ENCODE measurements at places on chromosomes 11 and 22.

- DNase-seq = no peak
Measured at GRCh38 chr11:92595052-92595451, 370.4 kb downstream of the FAT3 start.

DNA sequence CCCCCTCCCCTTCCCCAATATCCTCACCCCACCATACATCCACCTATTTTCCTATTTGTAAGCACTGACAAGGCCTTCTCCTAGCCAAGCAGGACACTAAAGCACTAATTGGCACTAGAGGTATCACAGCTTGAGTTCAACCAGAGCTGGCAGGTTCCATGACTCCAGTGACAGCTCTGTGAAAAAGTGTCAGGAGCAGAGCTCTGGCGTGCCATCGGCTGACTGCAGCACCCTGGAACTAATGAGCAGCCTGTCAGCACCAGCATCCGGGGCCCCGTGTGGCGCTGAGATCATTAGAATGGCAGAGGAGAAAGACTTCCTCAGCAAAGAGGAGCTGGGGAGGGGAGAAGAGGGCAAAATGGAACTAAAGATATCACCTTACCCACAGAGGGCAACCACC, 847.4 kb downstream of the NTM start:
- no peak for DNase-seq

DNA sequence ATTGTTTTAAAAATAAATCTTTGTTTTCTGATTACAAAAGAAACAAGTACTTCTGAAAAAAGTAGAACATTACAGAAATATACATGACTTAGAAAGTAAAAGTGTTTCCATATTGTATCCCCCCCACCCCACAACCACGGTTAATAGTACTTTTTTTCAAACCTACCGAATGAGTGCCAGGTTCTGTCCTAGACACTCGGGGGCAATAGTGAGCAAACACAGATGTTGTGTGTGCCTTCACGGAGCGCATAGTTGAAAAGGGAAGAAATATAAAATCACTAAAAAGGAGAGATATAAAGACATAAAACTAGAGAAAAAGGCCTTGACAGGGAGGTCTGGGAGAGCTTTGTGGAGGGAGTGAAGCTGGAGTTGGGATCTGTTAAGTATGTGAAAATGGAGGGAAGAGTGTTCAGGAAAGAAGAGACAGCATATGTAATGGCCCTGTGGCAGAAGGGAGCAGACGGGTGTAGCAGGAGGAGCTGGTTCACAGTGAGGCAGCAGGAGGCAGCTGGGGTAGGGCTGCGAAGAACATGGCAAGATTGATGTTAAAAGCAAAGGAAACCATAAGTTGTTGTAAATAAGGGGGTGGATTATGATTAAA, 42.1 kb upstream of the ALX4 start:
- no peak for DNase-seq

GRCh38 chr11:119433358-119433725, 10.4 kb upstream of the THY1 start:
- DNase-seq = peak; percentile 51

DNA sequence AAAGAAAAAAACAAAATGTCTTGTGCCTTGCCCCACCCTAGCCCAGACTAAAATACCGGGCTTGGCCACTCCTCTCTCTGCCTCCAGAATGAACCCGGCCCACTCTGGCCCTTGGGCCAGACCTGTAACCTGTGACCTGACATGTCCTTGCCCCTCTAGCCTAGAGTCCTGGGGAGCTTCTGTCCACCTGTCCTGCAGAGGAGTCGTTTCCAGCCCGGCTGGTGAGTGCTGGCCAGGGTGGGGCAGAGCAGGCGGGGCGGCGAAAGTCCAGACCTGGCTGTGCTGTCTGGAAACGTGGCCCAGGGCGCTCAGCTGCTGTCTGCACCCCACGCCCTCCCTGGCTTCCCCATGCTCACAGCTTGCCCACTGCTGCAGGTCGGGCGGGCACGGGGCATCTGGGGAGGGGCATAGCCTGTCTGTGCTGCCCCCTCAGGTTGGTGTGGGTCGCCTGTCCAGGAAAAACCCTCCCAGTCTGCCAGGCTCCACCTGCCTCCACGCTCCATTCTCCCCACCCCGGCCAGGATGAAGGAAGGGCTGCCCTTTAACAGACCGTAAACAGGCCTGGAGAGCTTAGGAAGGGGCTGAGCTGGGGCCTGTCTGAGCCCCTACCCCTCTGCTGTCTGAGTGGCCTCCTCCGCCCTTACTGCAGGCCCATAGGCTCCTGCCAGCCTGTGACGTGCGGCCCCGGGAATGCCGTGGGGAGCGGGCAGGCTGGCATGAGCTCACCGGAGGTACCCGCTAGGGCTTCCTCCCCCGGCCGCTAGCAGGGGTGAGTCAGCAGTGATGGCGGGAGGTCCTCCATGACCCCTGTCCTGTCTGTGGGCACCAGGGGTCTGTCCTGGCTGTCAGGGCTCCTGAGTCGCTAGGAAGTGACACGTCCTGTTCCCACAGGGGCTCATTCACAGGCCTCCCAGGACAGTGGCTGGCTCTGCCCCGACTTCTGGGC, 1.9 kb downstream of the CD151 start:
- peak; percentile 97 for DNase-seq

- peak; percentile 78 for DNase-seq
Measured at GRCh38 chr11:100827934-100828661, 141.0 kb downstream of the ARHGAP42 start.

GRCh38 chr22:27378311-27378800, 423.2 kb downstream of the MN1 start:
- no peak for DNase-seq

- DNase-seq = no peak
Measured at GRCh38 chr22:39405346-39406085, 5.9 kb downstream of the TAB1 start.

GRCh38 chr22:37195921-37196320, 7.9 kb upstream of the C1QTNF6 start:
- no peak for DNase-seq

GRCh38 chr11:100639140-100639539, 47.9 kb upstream of the ARHGAP42 start:
- DNase-seq = peak; percentile 15

DNA sequence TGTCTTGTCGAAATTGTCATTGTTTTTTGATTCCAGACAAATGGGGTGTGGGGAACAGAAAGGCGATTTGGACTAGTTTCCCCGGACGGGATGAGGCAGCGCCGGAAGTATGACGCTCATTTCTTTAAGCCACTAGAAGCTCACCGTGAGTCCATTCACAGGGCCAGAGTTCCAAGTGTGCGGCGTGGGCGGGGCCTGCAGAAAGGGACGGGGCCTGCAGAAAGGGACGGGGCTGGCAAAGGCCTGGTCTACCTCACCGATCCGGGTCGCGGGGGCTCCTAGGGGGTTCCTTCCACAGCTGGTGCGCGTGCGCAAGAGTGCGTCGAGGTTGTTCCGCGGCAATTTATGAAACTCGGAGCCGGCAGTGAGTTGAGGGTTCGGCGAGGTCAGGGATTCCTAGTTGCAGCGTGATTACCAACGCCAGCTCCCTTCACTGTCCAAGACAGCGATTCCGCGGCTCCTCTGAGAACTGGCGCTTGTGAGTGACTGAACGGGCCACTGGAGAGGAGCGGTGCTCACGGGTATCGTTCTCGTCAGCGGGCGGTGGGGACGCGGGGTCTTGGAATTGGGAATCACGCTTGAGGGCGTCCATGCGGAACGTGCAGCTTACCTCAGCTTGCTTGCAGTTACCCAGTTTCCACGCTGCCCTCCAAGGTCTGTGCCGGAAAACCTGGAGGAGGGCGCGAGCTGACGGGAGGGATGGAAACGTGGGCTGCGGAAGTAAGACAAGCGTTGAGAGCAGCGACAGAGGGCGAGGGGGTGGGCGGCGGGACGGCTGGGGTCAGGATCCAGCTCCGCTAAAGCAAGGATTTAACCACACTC, at the start of gene ZNF215:
Gene ZNF215 (plus strand): TSS at position 219 of the 822 bp plus-strand sequence. CDS start 5,847 bp downstream, outside the sequence.
- peak; percentile 75 for DNase-seq

- no peak for DNase-seq
Measured at GRCh38 chr22:40975366-40975765, 24.2 kb downstream of the RBX1 start.

DNA sequence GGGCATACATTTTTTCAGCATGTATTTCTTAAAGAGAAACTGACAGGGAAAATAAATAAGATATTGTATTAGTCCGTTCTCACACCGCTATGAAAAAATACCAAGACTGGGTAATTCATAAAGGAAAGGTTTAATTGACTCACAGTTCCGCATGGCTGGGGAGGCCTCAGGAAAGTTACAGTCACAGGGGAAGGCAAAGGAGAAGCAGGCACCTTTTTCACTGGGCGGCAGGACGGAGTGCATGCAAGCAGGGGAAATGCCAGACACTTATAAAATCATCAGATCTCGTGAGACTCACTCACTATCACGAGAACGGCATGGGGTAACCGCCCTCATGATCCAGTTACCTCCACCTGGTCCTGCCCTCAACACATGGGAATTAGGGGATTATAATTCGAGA, 44.2 kb downstream of the PPFIA1 start:
- no peak for DNase-seq

DNA sequence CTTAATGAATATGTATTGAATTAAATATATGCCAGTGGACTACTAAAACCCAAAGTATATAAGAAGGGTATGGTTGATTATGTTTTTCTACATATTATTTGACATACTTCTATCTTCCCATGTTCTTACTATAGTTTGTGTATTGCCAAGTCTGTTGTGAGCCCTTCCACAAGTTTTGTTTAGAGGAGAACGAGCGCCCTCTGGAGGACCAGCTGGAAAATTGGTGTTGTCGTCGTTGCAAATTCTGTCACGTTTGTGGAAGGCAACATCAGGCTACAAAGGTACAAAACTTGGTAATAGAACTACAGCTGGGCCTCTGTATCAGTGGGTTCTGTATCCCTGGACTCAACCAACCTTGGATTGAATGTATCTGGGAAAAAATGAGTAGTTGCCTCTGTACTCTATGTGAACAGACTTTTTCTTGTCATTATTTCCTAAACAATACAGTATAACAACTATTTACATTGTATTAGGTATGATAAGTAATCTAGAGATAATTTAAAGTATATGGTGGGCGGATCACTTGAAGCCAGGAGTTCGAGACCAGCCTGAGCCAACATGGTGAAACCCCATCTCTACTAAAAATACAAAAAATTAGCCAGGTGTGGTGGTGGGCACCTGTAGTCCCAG, 38.7 kb upstream of the TTC36 start:
- DNase-seq = peak; percentile 84

DNA sequence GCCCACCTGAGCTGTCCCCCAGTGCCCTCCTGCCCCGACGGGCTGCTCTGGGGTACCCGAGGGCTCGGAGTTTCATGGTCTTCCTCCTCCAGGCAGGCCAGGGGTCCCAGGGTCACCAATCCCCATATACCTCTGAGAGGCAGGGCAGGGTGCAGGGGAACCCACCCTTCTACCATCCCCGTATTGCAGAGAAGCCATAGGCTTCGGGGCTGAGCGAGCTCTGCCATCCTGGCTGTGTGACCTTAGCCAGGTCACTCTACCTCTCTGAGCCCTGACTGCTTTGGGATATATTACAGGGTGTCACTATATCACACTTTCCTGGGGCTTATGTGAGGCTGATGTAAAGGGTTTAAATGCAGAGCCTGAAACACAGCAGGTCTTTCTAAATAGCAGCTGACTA, 57.4 kb downstream of the NAT10 start:
- DNase-seq = no peak

DNA sequence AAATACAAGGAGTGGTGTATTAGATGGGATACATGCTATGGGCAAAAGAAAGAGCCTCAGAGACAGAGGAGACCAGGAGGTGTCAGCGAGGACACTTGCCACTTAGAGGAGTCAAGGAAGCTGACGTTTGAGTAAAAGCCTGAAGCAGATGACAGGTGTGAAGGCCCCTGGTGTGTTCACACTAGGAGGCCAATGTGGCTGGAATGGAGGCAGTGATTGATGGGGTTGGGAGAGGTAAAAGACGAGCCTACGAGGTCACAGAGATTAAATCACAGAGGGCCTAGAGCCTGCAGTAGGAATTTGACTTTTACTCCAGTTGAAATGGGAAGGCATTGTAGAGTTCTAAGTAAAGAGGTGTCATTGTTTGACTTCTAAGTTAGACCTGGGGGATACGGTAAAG, 12.0 kb upstream of the GDPD5 start:
- no peak for DNase-seq

DNA sequence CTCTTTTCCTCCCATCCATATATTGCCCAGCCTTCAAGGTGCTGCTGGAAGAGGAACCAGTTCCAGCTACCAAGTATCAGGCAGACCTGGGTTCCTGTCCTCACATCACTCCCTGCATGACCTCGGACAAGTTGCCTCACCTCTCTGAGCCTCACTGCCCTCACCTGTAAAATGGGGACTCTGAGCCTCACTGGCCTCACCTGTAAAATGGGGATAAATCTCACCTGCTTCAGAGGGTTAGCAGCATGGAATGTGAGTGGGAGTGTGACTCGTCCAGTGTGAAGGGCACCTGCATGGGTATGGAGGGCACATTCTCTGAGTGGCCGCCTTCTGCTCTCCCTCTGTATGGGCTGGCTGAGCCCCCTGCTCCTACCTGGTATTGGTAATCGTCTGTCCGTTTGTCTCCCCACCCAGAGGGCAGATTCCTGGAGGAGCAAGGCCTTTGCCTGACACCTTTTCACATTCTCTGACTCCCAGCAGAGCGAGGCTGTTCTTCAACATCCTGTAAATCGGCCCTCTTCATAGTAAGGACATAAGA, 3.7 kb downstream of the GRIK4 start:
- no peak for DNase-seq

- no peak for DNase-seq
Measured at GRCh38 chr22:38040953-38041759, 16.0 kb upstream of the PICK1 start.

DNA sequence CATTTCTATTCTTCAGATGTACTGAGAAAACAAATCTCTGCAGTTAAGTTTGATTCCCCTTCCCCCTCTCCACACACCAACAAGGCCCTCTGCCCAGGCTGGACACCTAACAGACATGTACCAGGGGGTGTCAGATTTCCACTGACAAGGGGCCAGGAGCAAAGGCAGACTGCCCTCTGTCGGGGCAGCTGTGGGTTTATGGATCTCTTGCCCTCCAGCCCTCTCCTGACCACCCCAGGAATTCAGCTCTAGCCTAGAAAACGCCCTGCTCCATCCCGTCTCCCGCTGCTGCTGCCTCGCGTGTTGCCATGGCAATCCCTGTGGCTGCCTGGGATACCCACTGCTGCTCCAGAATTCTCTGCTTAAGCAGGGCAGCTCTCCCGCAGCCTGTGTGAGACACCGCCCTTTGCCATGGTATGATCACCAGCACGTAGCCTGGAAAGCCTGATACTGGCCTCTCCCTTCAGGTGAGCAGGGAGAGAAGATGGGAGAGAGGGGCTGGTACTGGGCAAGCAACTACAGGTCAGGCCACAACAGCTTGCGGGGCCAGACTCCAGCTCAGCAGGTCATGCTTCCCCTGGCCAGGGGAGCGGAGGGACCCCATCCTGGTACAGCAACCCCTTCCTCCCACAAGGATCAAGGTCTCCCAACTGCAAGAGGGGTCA, 41.6 kb downstream of the BUD13 start:
- DNase-seq = no peak

- DNase-seq = no peak
Measured at GRCh38 chr11:85811624-85812023, 683 bp upstream of the SYTL2 start.

- DNase-seq = no peak
Measured at GRCh38 chr11:65793625-65794400, 7.0 kb downstream of the OVOL1 start.

GRCh38 chr22:44371741-44372525, 59.2 kb upstream of the SHISAL1 start:
- no peak for DNase-seq

GRCh38 chr11:69644071-69644961, 3.4 kb downstream of the CCND1 start:
- peak; percentile 28 for DNase-seq

Data from kidney glomerular epithelial cell (primary cell).